ENCODE measurements at places on chromosomes 3 and 15.

GRCh38 chr3:159978353-159978752, 10.3 kb upstream of the IL12A start:
- DNase-seq, result no peak

GRCh38 chr3:22157848-22158247, 406.8 kb upstream of the ZNF385D start:
- no peak for DNase-seq

DNA sequence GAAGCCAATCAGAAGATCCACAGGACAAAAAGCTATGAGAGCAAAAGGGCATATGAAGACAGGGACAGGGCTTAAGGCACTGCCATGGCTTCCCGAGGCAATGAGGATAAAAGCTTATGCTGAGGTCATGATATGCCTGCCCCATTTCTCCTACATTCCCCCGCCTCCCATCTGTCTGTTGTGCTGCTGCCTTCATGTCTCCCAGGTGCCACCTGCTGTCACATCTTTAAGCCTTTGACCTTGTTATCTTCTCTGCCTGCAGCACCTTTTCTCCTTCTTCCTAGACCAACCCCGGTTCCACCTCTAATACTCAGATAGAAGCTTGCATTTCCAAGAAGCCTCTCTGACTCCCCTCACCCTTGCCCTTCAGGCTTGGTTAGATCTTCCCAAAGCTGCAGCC, 213.8 kb downstream of the ARRDC4 start:
- no peak for DNase-seq

GRCh38 chr3:170961616-170962400, 53.4 kb upstream of the EIF5A2 start:
- no peak for DNase-seq

GRCh38 chr3:16264174-16264707, 502 bp downstream of the DPH3 start:
- no peak for DNase-seq

- no peak for DNase-seq
Observed at GRCh38 chr3:186281176-186281575, 80.9 kb downstream of the DGKG start.

DNA sequence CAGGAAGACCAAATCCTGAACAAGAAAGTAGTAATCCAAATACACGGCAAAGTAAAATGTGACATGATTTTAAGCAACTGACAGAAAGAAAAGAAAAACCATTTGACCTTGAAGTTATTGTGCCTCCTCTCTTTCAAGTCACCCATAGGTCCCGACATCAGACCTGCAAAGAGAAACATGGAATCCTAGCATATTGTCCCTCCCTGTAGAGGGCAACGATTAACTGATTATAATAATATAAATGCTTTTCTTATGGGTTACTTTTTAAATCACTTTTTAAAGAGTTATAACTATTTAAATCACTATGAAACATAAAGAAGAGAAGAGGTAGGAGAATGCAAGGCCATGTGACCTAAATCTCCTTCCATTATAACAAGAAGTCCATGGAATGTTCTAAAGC, 143.2 kb upstream of the LIPC start:
- DNase-seq, result no peak

DNA sequence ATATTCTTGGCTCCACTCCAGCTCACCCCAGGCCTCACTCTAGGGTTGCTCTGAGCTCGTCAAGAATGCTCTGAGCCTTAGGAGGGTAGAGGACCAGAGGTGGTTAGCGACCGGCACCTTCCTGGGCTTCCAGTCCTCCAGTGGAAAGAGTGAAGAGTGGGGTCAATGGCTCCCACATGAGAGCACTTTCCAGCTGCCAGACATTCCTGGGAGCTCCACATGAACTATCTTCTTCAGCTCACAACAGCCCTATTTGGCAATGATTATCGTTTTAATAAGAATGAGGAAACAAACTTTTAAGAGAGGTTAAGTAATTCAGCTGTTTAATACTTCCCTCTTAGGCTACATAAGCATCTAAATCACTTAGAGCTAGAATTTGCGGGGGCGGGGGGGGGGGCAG, 139.3 kb downstream of the STT3B start:
- DNase-seq, result no peak

DNA sequence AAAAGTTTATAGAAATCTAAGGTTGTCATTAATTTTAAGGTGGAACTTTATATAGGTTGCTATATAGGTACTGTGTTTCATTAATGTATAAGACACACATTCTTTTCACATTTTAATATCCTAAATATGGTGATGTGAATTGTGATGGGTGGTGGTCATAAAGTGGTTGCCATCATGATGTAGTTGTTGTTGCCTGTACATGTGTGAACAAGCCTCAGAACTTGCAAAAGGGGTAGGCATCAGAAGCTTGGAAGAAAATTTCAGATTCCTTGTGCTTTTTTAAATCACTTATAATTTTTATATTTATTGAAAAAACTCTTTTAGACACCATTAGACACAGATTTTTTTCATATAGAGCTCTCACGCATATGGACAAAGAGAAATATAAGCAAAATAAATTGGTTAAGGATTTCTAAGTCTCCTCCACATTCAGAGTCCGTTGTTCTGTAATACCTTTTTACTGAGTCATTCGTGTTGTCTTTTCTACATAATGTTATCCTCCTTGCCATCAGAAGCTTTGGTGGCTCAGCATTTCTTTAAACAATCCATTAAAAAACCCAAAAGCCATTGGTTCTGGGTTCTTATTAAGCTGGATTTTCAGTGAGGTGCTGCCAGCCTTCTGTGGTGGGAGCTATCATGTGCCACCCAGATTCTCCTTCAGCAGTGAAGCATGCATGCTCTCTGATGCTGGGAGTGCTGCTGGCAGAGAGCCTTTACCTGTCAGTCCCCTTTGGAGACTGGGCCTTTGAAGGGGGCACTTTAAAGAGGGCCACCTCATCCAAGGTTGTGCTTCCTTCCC, 140.4 kb upstream of the GALNT15 start:
- no peak for DNase-seq

GRCh38 chr15:62895139-62895866, 147.2 kb upstream of the TPM1 start:
- DNase-seq, result no peak

DNA sequence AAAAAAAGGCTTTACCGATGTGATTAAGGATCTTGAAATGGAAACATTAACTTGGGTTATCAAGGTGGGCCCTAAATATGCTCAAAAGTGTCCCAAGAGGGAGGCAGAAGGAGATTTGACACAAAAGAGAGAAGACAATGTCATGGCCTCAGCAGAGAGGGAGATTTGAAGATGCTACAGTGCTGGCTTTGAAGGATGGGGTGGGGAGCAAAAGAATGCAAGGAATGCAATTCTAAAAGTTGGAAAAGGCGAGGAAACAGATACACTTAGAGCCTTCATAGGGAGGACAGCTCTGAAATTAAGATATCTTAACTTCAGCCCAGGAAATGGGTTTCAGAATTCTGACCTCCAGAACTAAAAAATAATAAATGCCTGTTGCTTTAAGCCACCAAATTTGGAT, 314.5 kb upstream of the CCDC54 start:
- DNase-seq, result no peak

- DNase-seq, result no peak
Observed at GRCh38 chr3:13424865-13425617, 4.9 kb upstream of the NUP210 start.

GRCh38 chr15:80072285-80072994, 13.0 kb downstream of the ZFAND6 start:
- DNase-seq, result no peak

GRCh38 chr3:25581823-25582222, 82.9 kb downstream of the TOP2B start:
- no peak for DNase-seq

- no peak for DNase-seq
Observed at GRCh38 chr15:97457203-97457847, 503.2 kb upstream of the ARRDC4 start.

GRCh38 chr3:195154111-195154791, 116.7 kb downstream of the XXYLT1 start:
- no peak for DNase-seq

DNA sequence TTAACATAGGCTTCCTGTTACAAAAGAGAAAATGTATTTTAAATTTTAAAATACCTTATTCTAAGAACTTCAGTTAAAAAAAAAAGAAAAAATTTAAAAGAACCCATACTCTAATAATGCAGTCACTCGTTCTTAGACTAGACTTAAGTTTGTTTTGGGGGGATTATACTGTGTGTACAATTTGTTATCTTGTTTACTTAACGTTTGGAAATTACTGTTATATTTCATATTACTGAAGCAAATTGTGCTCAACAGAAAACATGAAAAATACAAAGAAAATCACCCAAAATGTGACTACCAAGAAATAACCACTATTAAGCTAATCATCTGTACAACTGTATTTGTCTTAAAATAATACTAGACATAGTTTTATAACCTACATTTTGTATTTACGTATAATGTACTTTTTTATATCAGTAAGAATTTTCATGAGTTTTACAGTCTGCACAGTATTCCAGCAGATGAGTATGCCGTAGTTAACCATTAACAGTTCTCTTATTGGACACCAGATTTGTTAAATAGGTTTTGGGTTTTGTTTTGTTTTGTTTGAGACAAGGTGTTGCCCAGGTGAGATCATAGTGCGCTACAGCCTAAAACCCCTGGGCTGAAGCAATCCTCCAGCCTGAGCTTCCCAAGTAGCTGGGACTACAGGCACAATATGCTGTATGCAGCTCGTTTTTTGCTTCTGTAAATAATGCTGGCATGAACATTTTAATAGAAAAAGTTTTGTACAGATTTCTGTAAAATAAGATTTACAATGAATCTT, 88.8 kb upstream of the CHD2 start:
- no peak for DNase-seq

DNA sequence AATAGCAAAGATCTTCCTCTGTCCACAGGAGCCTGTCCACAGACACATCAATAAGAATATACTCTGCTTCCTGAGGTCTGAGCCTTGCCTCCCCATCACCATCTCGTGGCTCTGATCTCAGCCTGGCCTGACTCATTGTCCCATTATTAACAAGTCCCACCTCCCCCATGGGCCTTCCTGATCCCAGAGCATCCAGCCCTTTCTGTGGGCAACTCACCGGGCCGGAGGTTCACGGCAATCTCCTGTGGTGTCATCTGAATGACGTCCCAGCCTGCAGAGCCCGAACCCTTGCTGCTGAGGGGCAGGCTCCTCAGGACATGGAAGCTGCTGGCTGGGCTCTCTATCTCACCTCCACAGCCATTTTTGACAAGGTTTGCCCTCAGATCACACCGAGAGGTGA, 28.1 kb downstream of the ITGB5 start:
- DNase-seq, result no peak

DNA sequence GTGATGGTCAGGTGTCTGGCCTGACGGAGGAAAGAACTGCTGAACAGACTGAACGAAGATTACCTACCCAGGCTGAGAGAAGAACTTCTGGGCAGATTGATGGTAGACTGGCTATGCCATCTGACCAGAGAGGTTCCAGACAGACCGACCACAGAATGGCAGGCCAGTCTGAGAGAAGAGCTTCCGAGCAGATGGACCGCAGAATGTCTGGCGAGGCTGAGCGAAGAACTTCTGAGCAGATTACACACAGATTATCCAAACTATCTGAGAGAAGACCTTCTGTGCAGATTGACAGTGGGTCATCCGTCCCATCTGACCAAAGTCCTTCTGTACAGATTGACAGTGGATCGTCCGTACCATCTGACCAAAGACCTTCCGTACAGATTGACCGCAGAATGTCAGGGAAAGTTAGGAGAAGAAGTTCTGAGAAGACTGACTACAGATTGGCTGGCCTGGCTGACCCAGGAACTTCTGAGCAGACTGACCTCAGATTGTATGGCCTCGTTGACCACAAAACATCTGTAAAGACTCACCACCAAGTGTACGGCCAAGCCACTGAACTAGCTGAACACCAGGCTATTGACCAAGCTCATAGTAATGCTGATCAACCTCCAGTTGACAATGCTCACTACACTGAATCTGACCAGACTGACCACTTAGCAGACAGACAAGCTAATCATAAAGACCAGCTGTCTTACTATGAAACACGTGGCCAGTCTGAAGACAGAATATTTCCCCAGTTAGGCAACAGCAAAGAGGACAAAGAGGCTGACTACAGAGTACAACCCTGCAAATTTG, 812 bp downstream of the TEX55 start:
- no peak for DNase-seq

DNA sequence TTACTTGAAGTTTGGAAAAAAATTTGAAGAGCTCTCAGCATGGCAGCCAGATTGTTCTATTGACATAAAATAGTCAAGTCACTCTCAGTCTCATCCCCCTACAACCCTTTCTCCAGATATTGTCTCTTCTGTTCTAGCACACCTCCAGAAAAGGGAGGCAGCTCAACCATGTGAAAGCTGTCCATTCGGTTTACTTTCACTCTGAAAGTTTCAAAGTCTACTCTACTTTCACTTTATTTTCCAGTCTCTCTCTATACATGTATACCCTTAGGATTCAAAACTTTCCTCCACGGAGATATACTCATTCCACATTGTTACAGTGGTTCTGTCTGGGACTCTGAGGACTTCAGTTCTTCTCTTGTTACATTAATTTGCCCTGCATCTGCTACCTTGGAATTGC, 111.0 kb upstream of the STAC start:
- DNase-seq, result no peak

DNA sequence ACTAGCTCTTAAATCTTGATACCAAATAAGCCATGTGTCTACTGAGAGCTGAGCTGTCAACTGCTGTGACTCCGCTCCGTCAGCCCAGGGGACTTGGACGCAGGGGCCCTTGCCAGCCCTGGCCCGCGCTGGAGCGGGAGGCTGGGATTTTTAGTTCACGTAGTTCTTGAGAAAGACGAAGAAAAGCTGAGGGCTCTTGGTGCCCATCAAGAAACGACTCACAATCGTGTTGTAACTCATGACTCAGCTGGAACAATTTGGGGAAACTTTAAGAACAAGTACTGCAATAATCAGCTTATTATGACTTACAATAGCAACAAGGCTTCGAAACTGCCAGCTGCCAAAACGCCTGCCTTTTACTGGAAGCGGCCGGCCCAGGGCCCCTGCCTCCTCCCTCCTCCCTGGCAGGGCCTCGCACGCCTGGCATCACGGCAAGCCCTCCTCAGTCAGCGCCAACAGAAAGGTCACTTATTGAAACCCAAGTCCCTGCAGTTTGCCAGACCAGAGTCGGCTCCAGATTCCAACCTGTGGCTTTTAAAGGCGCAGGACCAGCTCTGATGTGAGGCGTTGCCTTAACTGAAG, 60.3 kb downstream of the RGMA start:
- DNase-seq, result no peak

DNA sequence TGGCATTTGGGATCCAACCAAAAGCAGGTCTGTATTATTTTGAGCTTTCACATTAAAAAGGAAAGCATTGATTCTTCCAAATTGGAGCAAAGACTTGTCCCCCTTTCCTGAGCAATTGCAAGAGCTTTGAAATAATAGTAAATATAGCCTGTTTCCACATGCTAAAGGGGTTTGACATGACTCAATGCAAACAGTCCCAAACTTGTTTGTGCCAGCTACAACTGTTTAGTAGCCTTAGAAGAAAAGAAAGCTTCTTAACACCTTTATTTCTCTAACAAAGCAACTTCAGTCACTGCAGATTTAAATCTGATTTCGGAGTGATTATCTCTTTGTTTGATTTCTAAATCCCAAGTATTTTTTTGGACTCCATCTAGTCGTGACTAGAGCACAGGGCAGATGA, 180.2 kb downstream of the SEMA6D start:
- no peak for DNase-seq

Data from GM12891 (cell line).